Right atrium auricular region (tissue), 2 donors: ENCODE measurements at places on chromosomes 11 and 22. TPM values are rescaled to one million over a fixed set of nuclear protein-coding genes. Genes with fewer than 3 reads are reported as not detected.

Gene THY1
- 7.2 TPM for total RNA-seq

Gene DKK3
- total RNA-seq = 5,316 TPM

Gene SIRT3
- total RNA-seq = 18.3 TPM

Gene APOA1
- 9.5 TPM for total RNA-seq

GRCh38 chr11:131458421-131458820 lies 88.0 kb downstream of the NTM start:
- H3K4me3 ChIP-seq = no peak overlapping the region
- no peaks in the 10 kb centered on the region for H3K4me1 ChIP-seq
- DNase-seq = no peak
- H3K27ac ChIP-seq = no peak overlapping the region
- no peaks in the 10 kb centered on the region for H3K27me3 ChIP-seq
- no peaks in the 10 kb centered on the region for H3K36me3 ChIP-seq

GRCh38 chr11:59801981-59802638 lies 8.5 kb downstream of the MRPL16 start:
- H3K36me3 ChIP-seq = peaks cover 48% of the 10 kb centered on the region
- no peak for DNase-seq
- no peak overlapping the region for H3K4me3 ChIP-seq
- peaks cover 9% of the 10 kb centered on the region for H3K4me1 ChIP-seq

DNA sequence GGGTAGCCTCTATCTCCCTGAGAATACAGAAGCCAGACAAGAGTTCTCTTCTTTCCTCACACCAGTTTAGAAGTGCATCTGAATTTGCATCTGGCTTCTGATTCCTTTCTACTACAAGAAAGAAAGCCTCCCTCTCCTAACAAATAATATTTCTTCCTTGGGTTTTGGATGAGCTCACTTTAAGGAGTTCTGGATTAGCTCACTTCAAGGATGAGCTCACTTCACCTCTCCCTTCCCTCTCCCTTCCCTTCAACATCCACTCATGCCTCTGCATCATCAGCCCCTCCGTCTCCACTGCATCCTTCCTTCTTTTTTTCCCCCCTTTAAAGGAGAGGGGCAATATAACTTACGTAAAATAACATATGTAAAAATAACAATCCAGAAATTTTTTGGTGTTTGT lies 1.6 kb upstream of the MTNR1B start:
- no peak overlapping the region for H3K27ac ChIP-seq
- no peaks in the 10 kb centered on the region for H3K4me1 ChIP-seq
- H3K36me3 ChIP-seq = no peaks in the 10 kb centered on the region
- DNase-seq = no peak
- no peak overlapping the region for H3K4me3 ChIP-seq

DNA sequence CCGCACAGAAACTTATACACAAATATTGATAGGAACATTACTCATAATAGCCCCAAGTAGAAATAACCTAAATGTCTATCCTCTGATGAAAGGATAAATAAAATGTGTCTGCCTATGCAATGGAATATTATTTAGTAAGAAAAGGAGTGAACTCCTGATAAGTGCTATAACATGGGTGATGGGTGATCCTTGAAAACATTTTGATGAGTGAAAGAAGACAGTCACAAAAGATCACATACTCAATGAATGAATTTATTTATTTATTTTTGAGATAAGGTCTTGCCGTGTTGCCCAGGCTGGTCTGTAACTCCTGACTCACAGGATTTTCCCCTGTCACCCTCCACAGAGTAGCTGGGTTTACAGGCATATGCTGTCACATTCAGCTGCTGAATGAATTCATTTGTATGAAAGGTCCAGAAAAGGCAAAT lies 17.3 kb downstream of the RNF121 start:
- no peak for DNase-seq
- H3K27ac ChIP-seq = no peak overlapping the region
- no peaks in the 10 kb centered on the region for H3K4me1 ChIP-seq
- no peaks in the 10 kb centered on the region for H3K36me3 ChIP-seq

GRCh38 chr11:2975594-2975993 lies 16.5 kb downstream of the NAP1L4 start:
- no peaks in the 10 kb centered on the region for H3K27me3 ChIP-seq
- H3K27ac ChIP-seq = no peak overlapping the region
- no peak for DNase-seq
- peaks cover 13% of the 10 kb centered on the region for H3K4me1 ChIP-seq
- peaks cover 67% of the 10 kb centered on the region for H3K36me3 ChIP-seq

DNA sequence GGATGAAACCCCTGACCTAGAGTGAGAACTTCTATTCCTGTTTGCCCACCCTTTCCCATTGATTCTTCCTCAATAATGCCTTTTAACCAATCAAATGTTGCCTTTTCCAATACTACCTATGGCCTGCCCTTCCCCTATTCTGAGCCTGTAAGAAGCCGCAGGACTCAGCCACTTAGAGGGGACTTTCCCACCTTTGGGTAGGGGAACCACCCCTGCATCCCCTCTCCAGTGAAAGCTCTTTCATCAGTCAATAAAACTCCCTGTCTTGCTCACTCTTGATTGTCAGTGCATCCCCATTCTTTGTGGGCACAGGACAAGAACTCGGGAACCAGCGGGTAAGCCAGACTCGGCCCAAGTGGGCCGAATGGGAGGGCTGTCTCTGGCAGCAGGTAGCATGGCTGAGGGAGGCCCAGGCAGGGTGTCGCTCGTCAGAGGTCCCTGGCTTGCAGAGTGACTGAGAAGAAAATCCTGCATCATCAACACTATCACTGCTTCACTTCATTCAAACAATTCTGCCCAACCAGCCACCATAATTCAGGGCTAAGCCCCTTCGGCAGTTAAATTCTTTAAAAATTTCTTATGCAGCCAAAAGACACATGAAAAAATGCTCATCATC lies 30.4 kb downstream of the LDHAL6A start:
- no peak overlapping the region for H3K27ac ChIP-seq

GRCh38 chr11:95678988-95679387 lies 110.6 kb downstream of the FAM76B start:
- no peaks in the 10 kb centered on the region for H3K36me3 ChIP-seq
- H3K27me3 ChIP-seq = no peaks in the 10 kb centered on the region
- no peak overlapping the region for H3K27ac ChIP-seq
- H3K4me3 ChIP-seq = no peak overlapping the region
- no peak for DNase-seq
- H3K4me1 ChIP-seq = no peaks in the 10 kb centered on the region
